ENCODE measurements at places on chromosomes 4 and X.
A peak's percentile ranks its signal among the peaks of the same experiment; 100 is the strongest.

DNA sequence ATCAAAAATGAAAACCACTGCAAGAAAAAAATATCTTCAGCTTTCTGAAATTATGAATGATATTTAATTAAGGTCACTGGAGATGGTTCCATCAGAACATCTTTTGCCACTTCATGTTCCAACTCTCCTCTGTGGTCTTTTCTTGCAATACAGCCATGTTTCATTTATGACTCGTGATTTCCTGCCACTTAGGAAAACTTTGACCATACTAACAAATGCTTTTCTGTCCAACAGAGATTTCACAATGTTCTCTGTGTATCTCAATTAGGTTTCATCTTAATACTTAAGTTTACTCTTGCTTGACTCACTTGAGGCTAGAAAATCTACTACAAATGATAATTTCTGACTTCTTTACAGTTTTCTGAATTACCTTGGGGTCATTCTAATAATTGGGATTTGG lies 330.9 kb downstream of the CXXC4 start:
- no peak for DNase-seq

DNA sequence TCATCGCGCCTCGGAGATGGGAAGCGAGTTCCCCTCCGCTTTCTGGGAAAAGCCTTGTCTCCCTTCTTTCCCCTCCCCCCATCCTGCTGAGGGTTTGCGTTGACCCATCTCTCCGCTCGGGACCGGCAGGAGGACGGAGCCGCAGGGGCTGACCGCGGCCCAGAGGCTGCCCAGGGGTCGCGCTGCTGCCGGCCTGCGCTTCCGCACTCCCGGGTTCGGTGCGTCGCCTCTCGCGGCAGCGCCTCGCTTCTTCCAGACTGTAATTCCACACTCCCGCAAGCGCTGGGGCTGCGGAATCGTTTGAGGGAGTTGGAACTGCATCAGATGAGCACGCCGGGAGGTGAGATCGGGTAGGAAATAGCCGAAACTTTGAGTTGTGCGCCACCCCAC lies 88.3 kb downstream of the BCOR start:
- no peak for DNase-seq

- DNase-seq = no peak
Measured at GRCh38 chr4:24105327-24106038, 215.6 kb upstream of the PPARGC1A start.

GRCh38 chrX:45748369-45748774 lies 547.7 kb upstream of the DIPK2B start:
- no peak for DNase-seq

GRCh38 chr4:2961421-2961810 lies 1.8 kb downstream of the NOP14 start:
- DNase-seq = peak; percentile 24

DNA sequence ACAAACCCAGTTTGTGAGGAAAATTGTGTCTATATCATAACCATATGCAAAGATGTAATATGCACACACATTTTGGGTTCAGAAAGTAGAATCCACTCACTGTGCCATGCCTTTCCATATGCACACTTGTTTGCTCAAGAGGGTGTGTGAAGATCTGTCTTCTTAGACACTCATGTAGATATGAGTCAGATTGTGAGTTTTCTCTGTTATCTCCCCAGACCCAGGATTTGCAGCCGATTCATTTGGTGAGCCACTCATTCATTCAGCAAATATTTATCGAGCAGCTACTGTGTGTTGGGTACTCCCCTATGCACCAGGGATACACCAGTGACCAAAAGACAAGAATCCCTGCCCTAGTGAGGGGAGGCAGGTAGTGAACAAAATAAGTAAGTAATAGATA lies 81.5 kb downstream of the CLCN5 start:
- DNase-seq = no peak

- no peak for DNase-seq
Measured at GRCh38 chr4:10079912-10080588, 36.5 kb downstream of the WDR1 start.

GRCh38 chr4:53196882-53197771 lies 168.7 kb downstream of the SCFD2 start:
- peak; percentile 64 for DNase-seq

GRCh38 chrX:11764602-11765067 lies 6.6 kb downstream of the MSL3 start:
- DNase-seq = no peak

GRCh38 chr4:168643111-168643795 lies 146.4 kb downstream of the PALLD start:
- no peak for DNase-seq

DNA sequence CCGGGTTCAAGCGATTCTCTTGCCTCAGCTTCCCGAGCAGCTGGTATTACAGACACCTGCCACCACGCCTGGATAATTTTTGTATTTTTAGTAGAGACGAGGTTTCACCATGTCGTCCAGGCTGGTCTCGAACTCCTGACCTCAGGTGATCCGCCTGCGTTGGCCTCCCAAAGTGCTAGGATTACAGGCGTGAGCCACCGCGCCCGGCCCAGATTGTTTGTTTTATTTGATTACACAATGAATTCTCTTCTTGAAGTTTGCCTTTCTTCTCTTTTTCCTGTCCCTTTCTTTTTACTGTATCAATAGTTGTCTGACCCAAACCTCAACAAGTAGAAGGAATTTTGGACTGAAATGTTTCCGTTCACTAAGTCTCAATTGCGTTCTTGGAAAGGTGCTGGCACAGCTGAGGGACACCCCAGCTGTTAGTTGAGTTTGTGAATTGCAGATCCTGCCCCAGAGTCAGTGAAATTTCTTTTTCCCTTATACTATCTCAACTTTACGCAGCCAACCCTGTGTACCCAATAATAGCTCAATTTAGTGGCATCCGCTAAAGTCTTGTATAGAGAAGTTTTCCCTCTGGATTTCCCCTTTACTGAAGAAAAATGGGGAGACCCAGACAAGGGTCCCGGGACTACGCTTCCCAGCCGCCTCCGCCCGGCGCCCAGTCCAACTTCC lies 639 bp upstream of the MTM1 start:
- no peak for DNase-seq

DNA sequence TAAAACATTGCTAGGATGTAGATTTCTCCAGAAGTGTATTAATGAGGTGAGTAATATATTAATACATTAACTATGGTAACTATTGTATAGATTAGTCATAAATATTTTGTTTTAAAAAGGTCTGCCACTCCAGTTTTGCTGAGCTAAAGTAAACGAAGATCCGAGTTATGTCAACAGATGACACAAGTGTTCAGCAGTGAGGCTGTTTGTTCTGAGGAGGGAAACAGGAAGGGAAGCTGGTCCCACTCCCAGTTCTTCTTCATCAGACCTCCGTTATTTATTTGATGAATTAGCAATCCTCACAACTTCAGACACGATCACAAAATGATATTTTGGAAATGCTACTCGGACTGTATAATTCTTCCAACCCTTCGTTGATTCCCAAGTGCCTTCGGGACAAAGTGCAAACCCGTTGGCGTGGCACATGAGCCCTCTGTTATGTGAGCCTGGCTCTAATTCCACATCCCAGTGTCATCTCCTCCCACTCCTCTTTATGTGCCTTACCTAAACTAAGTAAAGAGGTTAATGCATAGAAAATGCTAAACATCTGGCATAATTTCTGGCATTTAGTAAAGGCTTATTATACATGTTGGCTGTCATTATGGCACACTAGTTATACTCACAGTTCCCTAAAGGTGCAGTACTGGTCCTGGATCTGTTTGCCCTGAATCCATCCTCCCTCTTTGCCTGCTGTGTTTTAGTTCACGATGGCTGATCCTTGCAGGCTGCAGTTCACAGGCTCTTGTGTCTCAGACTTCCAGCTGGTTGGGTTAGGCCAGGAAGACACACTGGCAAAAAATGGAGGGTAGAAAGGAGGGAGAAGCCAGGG lies 190.6 kb upstream of the LNX1 start:
- no peak for DNase-seq

GRCh38 chrX:43876680-43877079 lies 5.6 kb downstream of the MAOB start:
- no peak for DNase-seq

DNA sequence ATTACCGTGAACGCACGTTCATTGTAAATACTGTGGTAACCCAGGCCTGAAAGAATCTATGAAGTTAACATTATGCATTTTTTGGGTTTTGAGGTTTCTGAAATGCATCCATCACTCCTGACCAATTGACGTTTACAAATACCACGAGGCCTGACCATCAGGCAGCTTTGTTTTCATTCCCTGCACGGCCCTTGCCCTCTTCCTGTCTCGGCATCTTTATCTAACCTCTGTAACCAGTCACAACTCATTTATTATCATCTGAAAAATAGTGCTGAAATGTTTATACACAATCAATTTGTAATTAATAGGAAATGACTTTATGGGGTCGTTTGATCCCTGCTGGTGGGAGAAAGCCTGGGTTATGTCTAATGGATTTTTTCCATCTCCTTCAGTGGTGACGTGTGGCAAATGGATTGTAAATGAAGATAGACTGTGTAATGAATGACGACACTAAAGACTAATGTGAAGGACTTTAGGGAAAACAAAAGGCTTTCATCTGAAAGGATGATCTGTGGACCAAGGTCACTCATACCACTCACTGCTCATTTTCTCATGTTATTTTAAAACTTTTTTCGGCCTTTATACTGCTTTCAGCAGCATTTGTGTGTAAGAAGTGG lies 102.7 kb upstream of the SORBS2 start:
- no peak for DNase-seq

DNA sequence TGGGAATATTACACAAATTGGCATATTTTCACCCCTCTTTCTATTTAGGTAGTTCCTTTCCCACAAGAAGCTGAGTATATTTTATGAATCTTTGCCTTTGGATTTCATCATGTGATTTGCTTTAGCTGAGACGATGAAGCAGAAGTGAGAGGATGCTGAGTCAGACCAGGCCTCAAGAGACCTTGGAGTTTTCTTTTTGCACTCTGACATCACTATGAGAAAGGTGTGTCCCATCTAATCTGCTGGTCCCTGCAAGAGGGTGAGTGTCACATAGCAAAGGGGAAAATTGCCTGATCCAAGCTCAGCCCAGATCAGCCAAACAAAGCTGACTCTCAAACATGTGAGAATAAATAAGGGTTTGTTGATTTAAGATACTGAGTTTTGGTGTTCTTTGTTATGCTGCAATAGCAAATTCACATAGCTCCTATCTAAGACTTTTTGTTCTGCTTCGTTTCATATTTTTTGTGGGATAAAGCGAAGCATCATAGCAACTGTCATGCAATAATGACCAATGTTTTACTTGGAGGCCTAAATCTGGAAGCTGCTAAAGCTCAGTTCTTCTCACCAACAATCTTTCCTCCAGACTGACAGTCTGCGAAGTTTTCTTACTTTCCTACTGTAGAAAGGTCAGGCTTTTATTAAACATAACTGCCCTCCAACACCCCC lies 176.9 kb downstream of the PDHA2 start:
- no peak for DNase-seq

GRCh38 chrX:154366666-154367055 lies 7.8 kb downstream of the FLNA start:
- DNase-seq = no peak

DNA sequence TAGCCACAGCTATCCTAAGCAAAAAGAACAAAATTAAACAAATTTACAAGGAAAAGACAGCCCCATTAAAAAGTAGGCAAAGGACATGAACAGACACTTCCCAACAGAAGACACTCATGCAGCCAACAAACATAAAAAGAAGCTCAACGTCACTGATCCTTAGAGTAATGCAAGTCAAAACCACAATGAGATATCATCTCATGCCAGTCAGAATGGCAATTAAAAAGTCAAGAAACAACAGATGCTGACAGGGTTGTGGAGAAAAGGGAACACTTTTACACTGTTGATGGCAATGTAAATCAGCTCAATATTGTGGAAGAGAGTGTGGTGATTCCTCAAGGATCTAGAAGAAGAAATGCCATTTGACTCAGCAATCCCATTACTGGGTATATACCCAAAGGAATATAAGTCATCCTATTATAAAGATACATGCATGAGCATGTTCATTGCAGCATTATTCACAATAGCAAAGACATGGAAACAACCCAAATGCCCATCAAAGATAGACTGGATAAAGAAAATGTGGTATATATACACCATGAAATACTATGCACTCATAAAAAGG lies 163.0 kb upstream of the TET2 start:
- no peak for DNase-seq

GRCh38 chr4:151671541-151672059 lies 89.2 kb downstream of the GATB start:
- no peak for DNase-seq

- no peak for DNase-seq
Measured at GRCh38 chr4:181524499-181524898, 718.7 kb upstream of the TENM3 start.

GRCh38 chr4:39544580-39545315 lies 17.5 kb upstream of the UGDH start:
- peak; percentile 70 for DNase-seq

DNA sequence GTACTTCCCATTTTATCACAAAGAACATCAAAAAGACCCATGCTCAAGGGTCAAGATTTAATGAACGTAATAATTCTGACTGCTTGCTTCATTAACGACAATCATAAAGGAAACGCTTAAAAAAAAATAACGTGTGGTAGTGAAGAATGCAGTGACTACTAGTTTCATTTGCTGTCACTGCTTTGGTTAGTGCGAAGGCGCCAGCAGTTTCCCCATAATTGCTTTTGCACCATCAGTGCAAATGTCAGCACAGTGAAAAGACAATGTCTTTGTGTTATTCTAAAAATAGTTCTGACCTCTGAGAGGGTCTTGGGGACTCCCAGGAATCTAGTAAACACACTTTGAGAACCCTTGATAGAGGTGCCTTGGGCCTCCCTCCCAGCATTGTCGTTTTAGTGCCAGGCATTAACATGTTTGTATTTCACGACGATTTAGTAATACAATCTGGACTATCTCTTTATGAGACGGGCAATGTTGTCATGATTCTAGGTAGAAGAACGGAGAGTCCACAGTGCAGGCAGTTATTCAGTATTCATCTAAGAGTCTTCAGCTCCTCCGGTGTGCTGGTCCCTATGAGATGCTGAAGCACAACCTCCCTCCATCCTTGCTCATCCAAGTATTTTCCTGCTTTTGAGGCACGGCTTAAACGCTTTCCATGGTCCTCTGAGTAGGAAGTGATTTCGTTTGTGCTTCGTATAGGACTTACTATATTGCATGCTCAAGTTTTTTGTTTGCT lies 71.0 kb downstream of the AFF1 start:
- no peak for DNase-seq

DNA sequence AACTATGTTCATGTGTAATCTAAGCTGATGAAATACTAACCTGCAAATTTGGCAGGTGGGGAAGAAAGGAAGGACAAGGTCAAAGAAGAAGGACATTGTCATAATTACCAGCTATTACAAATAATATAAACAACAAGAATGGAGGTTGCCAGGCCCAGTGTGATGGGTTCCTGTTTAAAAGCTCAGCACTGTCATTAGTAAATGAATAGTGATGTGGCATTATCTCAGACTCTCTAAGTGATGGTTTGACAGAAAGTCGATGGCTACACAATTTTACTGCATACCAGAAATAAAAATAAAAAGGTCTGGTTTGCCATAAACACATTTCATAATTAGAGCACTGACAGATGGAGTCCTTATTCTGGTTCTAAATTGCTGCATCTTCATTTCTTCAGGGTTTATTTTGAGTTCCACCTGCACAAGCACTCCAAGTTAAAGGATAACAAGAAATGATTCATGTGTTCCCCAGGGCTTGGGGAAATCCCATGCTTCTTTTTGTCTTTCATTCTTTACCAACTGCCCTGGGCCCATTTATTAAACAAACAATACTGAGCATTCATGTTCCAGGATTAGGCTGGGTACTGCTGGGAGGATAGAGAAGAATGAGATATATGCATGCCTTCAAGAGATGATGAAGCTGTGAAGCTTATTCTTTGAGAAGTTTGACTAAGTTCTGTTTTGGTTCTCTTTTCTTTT lies 367.8 kb upstream of the RASGEF1B start:
- peak; percentile 59 for DNase-seq

GRCh38 chrX:32155044-32155638 lies 1056.2 kb downstream of the DMD start:
- DNase-seq = peak; percentile 5

GRCh38 chrX:123665197-123665596 lies 67.7 kb downstream of the THOC2 start:
- DNase-seq = no peak

Data from NCI-H2081 (cell line).